ENCODE measurements at places on chromosomes 6 and 20.

DNA sequence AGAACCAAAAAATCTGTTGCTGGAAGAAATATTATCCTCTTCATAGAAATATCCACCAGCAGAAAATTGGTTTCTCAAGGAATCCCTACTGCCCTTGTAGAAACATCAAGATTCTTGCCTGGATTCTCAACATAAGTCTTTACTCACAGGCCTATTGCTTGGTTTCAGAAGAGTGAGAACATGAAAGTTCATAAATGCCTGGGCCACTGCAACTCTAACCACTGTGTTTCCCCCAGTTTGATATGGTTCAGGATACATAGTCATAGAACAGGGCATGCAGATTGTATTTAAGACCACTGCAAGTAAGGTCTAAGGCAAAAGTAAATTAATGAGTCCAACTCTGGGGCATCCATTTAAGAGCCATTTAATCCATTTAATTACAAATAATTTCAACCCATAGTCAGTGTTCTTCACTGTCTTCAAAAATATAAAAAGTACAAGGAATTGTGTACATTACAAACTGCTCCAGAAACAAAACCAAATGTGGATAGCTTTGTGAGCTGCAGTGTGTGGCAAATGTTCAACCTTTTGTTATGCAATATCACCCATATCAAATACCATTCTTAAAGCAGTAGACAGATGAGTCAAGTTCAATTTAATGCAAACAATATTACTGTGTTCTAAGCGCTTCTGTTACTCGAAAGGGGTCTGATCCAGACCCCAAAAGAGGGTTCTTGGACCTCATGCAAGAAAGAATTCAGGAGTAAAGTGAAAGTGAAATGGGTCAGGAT, 83.3 kb downstream of the OPRM1 start:
- no peak for DNase-seq

DNA sequence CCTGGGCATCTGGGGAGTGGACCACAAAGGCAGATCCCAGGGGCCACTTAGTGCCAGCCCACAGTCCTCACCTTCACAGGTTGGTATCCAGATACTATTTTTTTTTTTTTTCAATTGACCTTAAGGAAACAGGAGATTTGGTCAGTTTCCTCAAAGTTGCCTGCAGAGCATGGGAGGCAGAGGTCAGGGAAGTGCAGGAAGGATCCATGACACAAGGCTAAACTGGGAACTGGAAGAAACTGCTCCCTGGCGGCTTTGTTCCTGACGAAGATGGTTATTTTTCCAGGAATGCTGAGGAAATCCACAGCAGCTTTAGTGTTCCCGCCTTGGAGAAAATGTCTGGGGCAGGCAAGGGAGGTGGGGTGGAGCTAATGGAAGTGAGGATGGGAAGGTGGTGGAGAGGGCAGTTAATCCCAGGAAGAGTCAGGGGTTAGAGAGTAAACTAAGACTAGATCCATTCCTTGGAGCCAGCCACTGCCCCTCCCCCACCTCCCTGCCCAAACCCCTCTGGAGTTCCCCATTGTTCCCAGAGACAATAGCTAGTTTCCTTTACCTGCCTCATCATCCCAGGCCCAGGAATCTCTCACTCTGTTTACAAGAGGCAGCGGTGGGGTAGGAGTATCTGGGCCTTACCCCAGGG, 14.3 kb upstream of the MYMX start:
- no peak for DNase-seq

DNA sequence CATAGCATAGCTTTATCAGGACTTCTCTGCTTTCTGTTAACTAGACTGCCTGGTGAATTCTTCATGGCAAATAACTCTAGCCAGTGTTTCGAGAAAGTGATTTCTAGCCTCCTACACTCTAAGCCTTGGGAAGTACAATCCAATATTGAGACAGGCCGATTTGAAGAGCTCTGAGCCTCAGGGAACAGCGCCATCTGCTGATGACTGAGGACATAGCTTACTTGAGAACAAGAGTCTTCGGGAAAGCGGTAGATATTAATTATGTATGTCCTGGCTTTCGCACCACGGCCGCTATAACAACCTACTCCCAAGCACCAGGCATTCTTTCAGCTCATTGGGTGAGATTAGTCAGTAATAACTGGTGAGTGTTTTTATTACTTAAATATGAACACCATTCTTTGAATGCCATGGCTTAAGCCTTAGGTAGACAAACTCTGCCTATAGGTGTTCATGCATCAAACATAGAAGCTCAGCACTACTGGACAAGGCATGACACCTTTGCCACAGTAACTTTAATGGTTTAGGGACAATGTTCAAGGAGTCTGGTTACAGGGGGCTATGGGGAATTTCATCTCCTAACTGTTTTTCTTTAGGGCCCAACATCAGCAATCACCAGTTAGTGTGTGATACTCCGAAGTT, 518.6 kb downstream of the BMP2 start:
- peak; percentile 60 for DNase-seq

DNA sequence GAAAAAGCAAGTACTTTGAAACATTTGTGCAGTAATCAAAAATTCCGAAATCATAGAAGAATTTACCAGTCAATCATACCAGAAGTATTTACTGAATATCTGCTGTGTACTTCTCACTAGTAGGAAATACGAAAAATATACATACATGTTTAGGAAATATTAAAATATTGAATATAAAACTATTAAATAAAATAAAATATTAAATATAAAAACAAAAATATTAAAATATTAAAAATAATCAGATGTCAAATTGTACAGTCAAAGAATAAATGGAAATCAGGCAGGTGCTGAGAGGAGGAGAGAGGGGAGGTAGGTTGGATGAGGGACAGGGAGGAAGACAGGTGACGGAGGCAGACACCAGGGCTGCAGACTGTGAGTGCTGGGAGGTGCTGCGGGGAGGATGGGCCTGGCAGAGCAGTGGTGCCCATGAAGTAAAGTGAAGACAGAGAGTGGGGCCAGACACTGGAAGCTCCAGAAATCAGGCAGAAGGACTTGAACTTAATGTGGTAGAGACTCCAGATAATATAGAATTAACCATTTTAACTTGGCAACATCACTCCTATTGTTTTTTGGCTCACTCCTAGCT, 55.9 kb downstream of the PRKN start:
- DNase-seq: no peak

DNA sequence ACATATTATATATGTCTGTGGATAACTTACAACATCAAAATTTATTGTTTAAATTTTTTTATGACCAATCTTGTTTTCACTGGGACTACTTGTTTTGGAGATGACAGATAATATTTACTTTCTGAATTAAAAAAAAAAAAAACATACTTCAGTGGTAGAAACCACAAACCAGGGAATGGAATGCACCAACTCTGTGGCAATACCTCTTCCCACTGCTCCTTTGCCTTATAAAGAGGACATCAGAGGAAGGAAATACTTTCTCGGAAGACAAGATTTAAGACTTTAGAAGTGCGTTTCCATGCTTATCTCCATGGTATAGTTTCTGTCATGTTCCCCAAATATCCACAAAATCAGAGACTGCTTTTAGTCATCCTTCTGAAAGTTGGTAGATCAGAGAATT, 1241.1 kb upstream of the EYS start:
- no peak for DNase-seq

GRCh38 chr20:14512839-14513238, 175.4 kb upstream of the FLRT3 start:
- no peak for DNase-seq

GRCh38 chr6:26335631-26336323, 29.2 kb upstream of the BTN3A2 start:
- DNase-seq: no peak

- no peak for DNase-seq
Observed at GRCh38 chr6:154602708-154603107, 92.2 kb upstream of the CNKSR3 start.

DNA sequence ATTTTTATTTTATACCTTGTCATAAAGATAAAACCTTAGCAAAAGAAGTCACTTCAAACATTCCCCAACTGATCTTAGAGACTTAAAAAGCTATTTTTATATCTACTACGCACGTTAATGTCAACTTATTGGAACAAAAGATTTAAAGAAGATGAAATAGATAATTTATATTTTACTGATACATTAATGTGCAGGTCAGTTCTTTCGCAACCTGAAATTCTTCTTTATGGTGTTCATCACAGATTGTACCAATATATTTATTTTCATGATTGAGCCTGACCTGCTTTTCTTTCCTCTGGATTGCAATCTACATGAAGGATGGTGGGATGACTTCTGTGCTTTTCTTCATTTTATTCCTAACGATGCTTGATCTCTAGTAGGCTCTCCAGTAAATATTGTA, 596.3 kb downstream of the PHF3 start:
- no peak for DNase-seq

GRCh38 chr20:60930023-60930790, 321.9 kb upstream of the CDH4 start:
- no peak for DNase-seq

DNA sequence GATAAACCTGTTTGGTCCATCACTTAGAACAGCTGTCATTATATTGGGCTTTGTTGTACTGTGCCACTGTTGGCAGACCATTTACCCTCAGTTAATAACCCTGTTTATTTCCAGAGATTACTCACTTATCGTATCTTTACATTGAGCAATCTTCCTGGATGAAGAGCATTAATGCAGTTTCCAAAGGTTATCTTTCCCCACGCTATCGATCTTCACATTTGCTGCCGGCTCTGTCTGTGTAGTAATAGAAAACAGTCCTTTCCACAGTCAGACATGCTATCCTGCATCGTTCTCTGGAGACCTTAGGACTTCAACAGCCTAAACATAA, 27.4 kb downstream of the GHRH start:
- DNase-seq: no peak

DNA sequence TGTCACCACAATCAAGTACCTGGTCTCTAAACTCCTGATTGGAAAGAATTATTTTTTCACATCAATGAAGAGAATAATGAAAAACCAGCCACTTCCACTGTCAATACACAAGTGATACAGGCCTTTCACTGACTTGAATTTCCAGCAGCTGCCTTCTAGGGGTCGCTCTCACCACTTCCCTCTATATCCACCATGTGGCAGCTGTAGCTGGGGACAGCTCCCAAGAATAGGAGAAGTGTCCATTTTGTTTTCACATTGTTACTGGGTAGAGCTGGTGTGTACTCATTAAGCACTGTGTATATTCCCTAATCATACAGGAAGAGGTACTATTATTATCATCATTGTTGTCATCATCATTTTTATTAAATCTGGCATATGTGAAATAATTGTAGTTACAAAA, 438.4 kb upstream of the SPTLC3 start:
- peak; percentile 1 for DNase-seq

DNA sequence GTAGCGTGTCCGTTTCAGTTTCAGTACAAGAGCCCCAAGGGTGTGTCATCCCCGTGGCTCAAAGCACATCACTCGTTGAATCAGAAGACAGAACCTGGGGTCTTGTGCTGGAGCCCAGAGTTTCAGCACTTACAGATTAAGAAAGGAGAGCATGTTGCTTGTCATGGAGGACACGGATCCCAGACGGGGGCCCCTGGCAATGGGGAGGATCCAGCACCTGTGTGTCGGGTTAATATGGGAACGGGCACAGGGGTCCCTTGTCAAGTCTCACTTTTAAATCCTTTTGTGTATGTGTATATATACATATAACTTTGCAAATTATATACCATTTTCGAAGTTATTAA, 23.4 kb downstream of the THBS2 start:
- no peak for DNase-seq

DNA sequence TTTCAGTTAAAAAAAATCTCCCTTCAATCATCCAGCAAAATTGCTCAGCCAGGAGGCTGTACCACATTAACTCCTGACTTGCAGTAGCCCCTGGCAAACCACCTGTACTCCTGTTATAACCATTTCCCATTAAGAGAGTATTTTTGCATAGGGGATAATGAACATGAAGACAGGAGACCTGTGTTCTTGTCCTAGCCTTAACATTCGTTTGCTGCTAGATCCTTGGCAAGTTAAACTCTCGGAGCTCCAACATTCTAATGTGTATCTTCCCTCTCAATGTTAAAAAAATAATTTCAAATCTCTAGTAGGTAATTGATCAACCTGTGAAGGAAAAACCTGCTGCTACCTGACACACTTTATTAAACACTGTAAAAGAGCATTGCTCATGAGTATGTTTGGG, 8.4 kb upstream of the TMEM200A start:
- no peak for DNase-seq

DNA sequence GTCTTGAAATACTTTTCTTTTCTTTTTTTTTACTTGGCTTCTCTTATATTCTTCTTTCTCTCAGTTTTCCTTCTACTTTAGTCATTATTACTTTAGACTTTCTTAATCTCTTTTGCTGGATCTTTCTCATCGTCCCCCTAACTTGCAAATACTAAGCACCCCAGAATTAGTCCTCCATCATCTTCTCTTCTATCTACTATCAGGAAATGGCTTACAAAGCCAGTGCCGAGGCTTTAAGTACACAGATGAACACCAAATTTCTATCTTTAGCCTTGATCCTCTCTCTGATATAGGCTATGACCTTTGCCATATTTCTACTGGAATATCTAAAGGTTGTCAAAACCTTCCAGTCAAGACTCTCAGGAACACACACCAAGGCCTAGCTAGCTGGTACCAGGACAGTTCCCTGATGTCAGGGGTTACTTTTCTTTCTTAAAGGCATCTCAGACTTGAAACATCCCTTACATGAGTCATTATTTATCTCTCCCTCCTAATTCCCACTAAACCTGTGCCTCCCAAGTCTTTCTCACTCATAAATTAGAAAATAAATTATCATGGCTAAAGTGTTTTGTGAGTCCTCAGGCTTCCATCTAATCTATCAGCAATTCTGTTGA, 278.6 kb upstream of the TCF21 start:
- DNase-seq: no peak

DNA sequence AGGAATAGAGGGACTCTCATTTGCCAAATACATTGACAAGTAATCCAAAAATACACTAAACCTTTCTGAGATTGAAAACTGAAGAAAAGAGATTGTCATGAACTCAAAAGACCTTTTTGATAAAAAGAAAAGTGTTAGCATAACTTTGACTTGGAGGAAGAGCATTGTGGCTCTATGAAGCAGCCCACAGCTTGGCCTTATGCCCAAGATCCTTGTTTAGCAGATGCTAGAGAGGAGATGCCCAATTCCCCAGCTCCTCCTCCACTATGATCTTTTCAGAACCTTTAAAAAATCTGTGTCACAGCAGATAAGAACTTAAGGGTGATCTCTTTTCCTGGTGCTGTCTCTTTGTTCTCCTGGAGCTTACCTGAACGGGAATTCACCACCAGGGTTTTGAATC, 35.8 kb upstream of the IGF2R start:
- DNase-seq: no peak

GRCh38 chr6:139600343-139600742, 225.9 kb upstream of the CITED2 start:
- no peak for DNase-seq

DNA sequence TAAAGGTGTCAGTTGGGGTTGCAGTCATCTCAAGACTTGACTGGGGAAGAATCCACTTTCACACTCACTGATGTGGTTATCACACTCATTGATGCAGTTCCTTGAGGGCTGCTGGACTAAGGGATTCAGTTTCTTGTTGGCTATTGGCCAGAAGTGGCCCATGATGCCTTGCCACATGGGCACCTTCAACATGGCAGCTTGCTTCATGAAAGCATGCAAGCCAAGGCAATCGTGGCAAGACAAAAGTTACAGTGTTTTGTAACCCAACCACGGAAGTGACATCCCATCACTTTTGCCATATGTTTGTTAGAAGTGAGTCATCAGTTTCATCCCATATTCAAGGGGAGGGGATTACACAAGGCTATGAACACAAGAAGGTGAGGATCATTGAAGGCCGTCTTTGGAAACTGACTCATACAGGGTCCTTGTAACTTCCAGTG, 3.8 kb upstream of the RANBP9 start:
- DNase-seq: no peak

GRCh38 chr6:75126518-75126917, 79.3 kb downstream of the COL12A1 start:
- no peak for DNase-seq

GRCh38 chr6:166314454-166314853, 6.3 kb upstream of the PRR18 start:
- no peak for DNase-seq

- no peak for DNase-seq
Observed at GRCh38 chr20:47753576-47754387, 31.5 kb downstream of the SULF2 start.

Measured in erythroblast (primary cell).